ENCODE measurements at places on chromosomes 12 and 14. TPM values are rescaled to one million over a fixed set of nuclear protein-coding genes. Genes with fewer than 3 reads are reported as not detected.
A peak's percentile ranks its signal among the peaks of the same experiment; 100 is the strongest.

DNA sequence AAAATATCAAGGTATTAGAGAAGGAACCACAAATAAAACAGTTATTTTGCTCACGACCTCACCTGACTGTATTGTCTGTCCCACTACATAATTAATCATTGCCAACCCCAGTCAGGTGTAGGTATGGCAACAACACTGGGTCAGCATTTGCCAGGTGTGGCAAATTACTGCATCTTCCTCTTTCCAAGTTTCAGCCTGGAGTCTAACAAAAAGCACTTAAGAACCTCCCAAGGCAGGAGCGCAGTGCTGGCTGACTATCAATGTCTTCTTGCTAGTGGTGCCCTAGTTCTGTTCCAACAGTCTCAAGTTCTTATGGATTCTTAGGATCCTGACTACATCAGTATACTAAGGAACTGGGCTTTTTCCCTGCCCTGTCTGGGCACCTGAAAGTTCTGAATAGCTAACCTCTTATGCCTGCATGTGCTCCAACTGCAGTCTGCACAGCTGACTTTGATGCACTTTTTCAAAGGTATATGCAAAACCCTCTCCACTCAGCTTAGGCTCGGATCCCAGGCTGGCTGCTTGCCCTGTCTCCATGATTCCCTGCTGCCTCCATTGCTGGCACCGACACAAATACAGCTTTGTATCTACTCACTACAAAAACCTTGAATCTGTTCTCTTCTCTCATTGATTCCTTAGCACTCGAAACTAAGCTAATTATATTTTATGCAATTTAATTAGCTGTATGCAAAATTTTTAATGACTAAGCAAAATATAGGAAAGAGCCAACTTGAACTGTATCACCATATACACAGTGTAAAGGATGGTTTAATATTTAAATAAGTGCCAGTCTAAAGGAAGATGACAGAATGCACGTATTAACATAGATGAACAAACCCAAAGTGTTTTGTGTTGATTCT is 113.3 kb downstream of the PRKD1 start:
- no peak for DNase-seq

DNA sequence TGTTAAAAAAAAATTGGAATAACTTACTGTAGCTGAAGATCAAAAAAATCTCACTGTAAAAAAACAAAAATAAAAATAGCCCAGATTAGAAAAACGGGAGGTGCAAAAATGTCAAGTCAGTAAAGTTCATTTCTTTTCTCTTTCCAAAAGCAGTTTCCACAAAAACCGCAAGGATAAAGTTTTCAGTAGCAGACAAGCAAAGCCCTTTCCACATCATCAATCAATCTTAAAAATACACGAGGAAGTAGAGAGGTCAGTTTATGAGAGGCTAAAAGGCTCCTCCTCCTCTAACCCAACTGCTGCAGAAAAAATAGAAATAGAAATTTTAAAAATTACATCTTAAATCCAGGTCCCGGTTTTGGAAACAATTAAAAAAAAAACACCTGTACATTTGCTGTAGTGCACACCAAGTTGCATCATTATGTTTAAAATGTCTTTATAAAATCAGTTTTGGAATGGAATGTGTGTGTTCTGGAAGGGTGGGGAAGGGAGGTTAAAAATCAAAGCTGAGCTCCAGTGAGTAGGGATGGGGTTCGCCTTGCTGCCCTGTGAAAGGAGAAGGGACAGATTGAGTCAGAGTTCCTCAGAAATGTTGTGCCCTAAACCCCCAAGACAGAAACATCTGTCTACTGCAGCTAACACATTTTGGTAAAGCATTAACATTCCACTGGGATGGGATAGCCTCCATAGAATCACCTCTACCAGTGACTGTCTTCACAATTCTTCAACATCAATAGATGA is 5.8 kb downstream of the HNRNPC start:
- DNase-seq = no peak

NPFF gene
- total RNA-seq = not detected

- DNase-seq = no peak
Observed at GRCh38 chr12:90473831-90474230, 481.1 kb downstream of the CCER1 start.

GPRC5D gene
- total RNA-seq = not detected

DNA sequence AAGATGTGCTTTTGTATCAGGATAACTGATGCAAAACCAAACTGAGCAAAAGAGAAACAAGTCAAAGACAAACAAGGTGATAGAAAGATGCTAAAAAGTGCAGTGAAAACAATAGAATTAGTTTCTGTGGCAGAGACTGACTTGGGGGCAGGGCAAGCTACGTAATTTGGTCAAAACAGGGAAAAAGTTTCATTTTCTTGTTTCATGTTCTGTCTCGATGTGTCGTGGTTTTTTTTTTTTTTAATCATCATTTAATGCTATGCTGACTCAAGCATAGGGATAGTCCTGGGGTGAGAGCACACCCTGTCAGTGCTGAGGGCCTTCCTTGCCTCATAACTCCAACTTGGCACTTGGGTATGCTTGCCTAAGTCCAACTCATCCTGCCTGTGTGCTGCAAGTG is 144.1 kb upstream of the PTPRQ start:
- peak; percentile 76 for DNase-seq

GZMB gene
- 1.1 TPM for total RNA-seq

FAIM2 gene
- not detected for total RNA-seq

METTL25 gene
- 8.5 TPM for total RNA-seq

EIF2S1 gene
- 183 TPM for total RNA-seq

FAM90A1 gene
- 0.62 TPM for total RNA-seq

ACOT4 gene
- total RNA-seq = 1.9 TPM

NTF3 gene
- total RNA-seq = not detected

DNA sequence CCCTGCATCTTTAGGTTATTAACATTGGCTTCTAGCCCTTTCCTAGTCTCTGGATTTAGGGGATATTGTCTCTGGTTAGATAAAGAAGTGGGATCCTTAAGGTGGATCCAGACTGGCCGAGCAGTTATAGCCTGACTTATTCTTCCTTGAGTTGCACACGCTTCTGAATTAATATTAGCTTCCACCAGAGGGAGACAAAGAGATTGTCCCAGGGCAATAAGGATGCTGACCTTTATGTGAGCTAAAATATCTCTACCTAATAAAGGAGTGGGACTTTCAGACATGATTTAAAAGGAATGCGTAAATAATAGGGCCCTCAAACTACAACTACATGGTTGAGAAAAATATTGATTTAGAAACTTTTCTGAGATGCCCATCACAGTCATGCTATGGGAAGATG is 139.7 kb downstream of the SLCO1B3 start:
- DNase-seq = peak; percentile 4

- no peak for DNase-seq
Observed at GRCh38 chr12:63066782-63067181, 84.2 kb downstream of the AVPR1A start.

SERPINA5 gene
- 0.90 TPM for total RNA-seq

GRCh38 chr12:10668526-10668925 is 5.3 kb downstream of the STYK1 start:
- no peak for DNase-seq

KIF26A gene
- 0.05 TPM for total RNA-seq

DNA sequence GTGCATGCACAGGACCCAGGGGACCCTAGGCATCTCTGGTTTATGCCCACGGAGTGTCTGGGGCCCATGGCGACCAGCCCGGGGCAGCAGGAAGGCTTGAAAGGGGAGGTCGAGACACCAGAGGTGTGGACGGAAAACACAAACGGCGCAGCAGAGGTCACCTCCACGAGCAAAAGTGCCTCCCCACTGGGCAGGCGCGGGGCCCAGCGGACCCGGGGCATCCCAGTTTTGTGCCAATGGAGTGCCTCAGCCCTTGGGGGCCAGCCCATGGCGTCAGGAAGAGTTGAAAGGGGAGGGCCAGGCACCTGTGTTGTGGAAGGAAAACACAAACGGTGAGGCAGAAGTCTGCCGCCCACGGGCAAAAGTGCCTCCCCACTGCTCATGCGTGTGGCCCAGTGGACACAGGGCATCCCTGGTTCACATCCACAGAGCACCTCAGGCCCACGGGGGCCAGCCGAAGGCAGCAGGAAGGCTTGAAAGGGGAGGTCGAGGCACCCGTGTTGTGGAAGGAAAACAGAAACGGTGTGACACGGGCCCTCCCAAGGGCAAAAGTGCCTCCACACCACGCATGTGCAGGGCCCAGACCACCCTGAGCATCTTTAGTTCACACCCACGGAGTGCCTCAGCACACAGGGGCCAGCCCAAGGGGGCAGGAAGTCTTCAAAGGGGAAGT is 378.8 kb downstream of the ALG10 start:
- no peak for DNase-seq

IRAK3 gene
- 8.5 TPM for total RNA-seq
